SK-N-MC (cell line): ENCODE measurements at places on chromosomes 1 and 21.

GRCh38 chr1:31954607-31955283, 16.6 kb upstream of the PTP4A2 start:
- DNase-seq = no peak

GRCh38 chr1:29684141-29684540, 447.8 kb downstream of the PTPRU start:
- DNase-seq = no peak

DNA sequence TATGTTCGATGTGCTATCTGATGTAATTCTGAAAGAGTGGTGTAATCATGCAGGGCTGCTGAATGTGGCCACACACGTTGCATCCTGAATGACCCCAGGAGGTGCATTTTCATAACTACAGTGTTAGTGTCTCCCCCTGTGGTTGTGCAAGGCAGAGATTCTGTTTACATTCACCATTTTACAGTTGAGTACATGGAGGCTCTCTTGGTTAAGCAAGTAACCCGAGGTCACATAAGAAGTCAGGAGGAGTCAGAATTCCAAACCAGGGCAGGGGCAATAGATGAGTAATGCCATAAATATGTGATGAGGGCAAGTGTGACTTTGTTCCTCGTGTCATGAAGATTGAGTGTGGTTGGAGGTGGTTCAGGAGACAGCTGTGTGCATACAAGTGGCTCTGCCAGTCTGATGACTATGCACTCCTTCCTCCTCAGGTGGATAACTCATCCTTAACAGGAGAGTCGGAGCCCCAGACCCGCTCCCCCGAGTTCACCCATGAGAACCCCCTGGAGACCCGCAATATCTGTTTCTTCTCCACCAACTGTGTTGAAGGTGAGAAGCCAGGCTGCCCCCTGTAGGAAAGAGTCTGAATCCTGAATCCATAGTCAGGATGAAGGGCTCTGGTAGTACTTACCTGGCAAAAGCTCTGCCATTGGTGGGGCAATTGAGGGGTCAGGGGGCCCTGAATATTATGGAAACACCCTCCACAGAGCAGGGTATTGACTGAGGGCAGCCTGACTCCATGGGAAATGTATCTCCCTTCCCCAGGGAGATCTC, 9.3 kb downstream of the ATP1A2 start:
- DNase-seq = no peak

DNA sequence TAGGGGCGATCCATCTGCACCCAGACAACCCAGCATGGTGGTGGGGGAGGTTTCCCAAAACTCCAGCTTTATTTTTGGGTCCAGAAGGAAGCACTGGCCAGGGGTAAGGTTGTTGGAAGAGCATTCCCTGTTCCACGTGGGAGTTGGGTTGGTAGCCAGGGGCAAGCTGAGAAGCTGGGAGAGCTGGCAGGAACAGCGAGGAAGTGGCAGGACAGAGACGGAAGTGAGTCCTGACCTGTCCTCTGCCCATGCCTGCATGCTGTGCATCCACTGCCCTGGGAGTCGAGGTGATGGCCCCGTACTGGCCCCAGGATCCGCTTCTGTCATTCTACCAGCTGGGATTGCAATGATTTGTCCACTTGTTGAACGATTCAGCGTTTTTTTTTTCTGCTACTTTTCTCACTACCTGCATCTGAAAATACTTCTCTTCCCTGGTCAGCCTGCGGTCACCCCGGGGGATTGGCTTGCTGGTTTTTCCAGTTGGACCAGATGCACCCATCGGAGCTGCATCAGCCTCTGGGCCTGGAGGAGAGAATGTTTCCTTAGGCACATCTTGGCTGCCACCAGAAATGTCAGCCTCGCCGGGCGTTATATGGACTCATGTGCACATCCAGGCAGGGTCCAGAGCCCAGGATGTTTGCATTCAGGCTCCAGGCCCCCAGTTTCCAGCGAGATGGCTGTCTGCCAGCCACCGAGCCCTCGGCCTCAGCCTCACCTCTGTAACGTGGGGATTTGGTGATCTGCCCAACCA, 28.3 kb upstream of the TMPRSS2 start:
- DNase-seq = no peak

DNA sequence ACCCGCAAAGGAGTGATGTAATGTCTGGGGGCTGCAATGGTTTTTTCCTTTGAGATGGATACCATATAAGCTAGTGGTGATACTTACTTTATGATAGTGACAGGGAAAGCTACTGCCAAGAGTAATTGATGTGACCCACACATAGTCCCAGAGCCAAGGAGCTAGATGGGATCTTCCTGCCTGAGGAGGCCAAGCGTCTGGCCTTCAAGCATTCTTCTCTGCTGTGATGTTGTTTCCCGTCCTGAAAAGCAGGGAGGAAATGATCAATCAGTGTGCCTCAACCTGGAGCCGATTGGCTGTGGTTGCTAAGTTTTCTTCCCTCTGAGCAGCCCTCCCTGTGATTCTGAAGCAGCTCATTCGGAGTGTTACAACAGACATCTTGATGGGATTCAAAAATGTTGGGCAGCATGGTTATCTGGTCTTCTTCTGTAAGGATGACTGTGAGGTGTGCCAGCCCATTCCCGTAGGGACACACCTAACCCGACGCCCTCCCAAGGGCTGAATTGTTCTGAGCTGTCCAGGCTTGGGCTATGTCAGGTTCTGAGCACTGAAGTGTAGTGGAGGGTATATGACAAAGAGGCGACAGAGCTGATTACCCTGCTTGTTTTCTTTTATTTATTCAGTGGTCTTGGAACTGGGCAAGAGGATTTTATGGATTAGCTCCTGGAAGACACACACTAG, 56.7 kb downstream of the UCK2 start:
- DNase-seq = no peak

DNA sequence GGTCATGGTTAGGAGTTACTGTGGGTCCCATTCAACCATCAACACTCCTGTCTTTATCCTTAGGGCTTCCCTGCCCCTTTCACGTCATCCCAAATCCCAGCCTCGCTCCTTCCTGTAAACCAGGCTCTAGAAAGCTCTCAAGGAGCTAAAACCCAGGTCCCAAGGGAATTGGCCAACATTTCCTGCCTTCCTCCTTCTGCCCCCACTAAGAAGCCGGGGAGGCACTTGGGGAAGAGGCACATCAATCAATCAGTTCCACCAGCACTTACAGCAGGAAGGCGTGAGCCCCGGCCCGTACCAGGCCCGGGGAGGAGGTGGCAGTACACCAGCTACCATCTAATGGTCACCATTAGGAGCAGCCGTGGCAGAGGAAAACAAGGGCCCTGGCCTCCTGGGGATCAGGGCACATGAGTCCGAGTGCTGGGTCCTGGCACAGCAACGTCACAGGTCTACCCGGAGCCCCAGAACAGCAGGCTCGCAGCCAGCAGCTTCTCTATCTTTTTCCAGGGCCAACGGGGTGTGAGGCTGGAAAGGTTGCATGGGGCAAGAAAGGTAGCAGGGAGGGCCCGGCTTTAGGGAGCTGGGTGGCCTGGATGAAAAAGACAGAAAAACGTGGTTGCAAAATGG, 108.6 kb downstream of the CASZ1 start:
- peak; percentile 65 for DNase-seq

GRCh38 chr1:230509281-230509977, 83.3 kb upstream of the PGBD5 start:
- DNase-seq = no peak

- no peak for DNase-seq
These were observed 8.1 kb downstream of the RERE start for GRCh38 chr1:8809342-8809736.

GRCh38 chr21:43974791-43975468, 37.2 kb upstream of the TRAPPC10 start:
- no peak for DNase-seq

DNA sequence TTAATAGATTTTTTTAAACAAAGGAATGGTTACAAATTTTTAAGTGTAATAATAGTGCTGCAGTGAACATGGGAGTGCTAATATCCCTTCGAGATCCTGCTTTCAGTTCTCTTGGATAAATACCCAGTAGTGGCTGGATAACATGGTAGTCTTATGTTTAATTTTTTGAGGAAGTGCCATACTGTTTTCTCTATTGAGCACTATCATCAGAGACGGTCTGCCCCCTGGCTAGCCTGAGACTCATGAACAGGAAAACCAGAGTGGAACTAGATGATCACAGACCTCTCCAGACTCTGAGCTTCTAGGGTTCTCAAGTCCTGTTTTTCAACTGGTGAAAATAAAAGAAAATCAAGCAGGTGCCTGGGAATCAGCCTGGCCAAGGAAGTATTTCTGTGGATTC, 97.3 kb upstream of the MARK1 start:
- no peak for DNase-seq

DNA sequence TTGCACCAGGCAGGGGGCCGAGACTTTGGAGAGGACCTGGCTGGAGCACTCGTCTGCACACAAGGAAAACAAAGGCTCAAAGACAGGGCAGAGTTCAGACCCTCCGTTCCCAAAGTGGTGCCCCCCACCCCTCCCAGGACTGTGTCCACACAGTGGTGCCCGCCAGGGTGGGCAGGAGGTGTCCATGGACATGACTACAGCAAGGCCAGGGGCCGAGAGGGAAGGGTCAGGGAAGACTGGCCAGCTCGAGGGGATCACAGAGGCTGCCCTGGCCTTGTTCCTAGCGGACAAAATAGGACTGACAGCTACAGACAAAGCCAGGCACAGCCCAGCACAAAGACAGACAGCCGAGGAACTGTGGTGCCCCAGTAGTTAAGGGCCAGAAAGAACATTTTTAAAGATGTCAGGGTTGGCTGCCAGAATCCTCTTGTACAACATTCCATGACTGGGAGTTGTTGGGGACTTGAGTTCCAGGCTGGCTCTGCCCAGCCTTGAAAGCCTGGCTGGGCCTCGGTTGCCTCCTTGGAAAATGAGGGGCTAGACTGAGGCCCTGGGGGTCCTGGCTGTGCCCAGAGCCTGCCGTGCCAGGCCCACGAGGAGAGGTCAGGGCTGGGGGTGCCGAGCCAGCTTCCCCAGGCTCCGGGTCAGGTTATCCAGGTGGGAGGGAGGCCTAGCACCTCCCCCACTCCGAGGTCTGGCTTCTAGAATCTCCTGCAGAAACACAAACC, 63.7 kb downstream of the SLX9 start:
- no peak for DNase-seq

- DNase-seq = no peak
These were observed 459 bp downstream of the ARV1 start for GRCh38 chr1:230979389-230979716.

- DNase-seq = no peak
These were observed 63.1 kb upstream of the DPT start for GRCh38 chr1:168792142-168792541.

DNA sequence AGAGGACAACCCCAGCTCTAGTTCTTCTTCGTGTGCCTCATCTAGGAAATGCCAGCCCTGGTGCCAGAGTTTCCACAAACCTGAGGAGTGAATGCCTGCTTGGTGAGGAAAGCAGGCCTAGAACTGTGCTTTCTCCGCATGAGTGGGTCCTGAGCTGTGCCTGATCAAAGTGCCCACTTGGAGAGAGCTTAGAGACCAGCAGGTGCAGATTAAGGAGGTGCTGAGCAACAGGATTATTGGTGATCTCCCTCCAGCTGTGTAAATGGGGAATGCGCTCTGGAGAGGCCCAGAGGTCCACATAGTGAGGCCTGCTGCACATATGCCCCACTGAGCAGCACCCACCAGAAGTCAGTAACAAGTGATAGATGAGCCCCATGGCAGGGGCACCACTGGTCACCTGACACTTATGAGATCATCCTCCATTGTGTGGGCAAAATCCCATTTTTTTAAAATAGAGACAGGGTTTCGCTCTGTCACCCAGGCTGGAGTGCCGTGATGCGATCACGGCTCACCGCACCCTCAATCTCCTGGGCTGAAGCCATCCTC, 127.2 kb upstream of the ZC3H12A start:
- no peak for DNase-seq

- DNase-seq = no peak
These were observed at the start of gene UBL4B for GRCh38 chr1:110112143-110112542. Gene UBL4B, plus strand, starts transcription at chr1:110112443. Its CDS starts 92 bp downstream, at chr1:110112535.

DNA sequence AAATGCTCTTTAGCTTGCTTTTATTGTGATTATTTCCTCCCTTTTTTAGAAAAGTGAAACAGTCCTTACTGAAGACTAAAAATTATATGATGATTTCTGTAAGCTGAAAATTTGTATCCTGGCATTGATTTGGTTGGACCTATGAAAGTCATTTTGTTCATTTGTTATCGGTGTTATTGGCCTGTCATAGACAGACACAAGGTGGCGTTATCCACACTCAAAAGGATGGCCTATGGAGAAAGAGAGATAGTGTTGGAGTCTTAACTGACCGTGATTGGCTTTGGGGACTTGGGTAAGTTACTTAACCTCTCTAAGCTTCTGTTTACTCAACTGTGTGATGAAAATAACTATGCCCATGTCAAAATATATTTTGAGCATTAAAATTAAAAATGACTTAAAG, 203.6 kb upstream of the CHODL start:
- DNase-seq = peak; percentile 2

DNA sequence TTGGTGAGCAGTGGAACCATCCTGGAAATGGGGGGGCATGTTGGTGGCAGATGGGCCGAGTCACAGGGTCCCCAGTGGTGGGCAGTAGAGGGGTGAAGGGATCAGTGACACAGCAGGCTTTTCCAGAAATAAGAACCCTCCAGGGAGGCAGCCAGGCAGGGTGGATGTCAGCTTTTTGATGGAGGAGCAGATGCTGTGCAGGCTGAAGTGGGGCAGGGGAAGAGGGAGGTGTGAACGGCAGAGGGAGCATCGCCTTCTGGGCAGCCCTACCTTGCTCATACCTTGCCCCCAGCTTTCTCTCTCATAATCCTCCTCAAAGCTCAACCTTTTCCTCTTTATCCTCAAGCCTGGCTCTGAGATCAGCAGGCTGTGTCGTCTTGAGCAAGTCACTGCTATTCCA, 131.8 kb upstream of the IPO9 start:
- DNase-seq = no peak

DNA sequence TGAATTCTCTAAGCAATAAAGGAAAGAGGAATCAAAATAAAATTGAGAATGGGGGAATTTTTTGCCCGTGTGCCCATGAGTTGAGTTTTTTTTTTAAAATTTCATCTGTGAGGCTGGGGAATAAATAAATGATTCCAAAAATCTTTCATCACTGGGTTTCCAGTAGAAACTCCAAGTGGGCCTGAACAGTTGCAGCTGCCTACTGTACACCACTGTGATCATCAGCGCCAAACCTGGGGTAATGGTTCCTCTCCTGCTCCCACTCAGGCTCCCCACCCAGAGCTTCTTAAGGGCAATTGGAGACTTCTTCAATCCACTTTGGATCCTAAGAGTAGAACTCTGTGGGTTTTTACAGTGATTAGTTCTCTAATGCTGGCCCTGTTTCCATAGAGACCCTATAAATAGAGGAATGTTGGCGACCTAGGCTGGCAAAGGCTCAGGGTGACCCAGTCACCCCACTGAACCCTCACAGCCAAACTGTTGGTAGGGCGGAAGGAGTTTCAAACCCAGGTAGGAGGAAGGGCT, 9.3 kb downstream of the TMCC2 start:
- DNase-seq = no peak
